Activated naive CD4-positive, alpha-beta T cell treated with anti-CD3 and anti-CD28 coated beads for 36 hours (primary cell): ENCODE measurements at places on chromosomes 2 and 18. TPM values are rescaled to one million over a fixed set of nuclear protein-coding genes. Genes with fewer than 3 reads are reported as not detected.
A peak's percentile ranks its signal among the peaks of the same experiment; 100 is the strongest.

- H3K36me3 ChIP-seq, result no peaks in the 10 kb centered on the region
- H3K27ac ChIP-seq, result no peak overlapping the region
- no peaks in the 10 kb centered on the region for H3K27me3 ChIP-seq
- H3K4me1 ChIP-seq, result no peaks in the 10 kb centered on the region
- no peak for DNase-seq
Measured at GRCh38 chr2:127138281-127138680, 31.3 kb upstream of the BIN1 start.

DNA sequence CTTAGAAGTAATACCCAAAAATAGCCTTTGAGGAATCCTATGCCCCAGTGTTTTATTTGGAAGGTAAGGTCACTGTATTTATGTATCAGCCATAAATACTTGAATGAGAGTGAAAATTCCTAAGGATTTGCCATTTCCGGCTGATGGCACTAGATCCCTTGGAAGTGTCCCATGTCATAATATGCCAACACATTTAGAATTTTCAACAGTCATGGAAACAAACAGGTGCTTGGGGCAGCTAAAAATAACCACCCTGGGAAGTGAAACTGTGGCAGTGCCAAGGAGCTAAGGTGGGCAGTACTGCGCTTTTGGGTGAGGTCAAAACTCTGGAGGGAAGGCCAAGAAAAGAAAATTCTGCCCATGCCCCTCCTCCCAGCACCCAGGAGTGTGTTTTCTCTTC lies 80.2 kb downstream of the TCF7L1 start:
- DNase-seq, result no peak
- H3K4me1 ChIP-seq, result no peaks in the 10 kb centered on the region
- H3K36me3 ChIP-seq, result no peaks in the 10 kb centered on the region
- no peak overlapping the region for H3K4me3 ChIP-seq

DNA sequence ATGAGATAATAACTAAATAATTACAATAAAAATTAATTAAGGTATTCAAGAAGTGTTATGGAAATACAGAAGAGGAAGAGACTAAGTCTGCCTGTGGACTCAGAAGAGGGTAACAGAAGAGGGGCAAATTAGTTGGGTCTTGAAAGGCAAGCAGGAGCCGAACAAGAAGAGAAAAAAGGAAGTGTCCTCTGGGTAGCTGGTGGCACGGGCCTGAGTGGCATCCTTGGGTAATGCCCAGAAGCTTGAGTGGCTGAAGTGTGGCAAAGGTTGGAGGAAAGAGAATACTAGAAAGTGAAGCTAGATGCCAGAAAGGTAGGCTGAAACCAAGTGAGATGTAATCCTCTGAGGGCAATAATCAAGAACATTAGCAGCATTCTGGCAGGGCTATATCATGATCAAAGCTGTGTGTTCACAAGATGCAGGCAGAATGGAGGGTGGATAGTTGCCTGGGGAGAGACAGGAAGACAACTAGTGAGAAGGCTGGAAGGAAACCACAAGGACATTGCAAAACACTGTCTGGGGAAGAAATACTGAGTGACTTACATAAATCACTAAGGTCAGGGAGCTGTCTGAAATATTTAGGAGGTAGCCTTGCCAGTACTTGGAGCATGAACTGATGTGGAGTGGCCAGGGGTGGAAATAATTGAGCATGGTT lies 16.2 kb downstream of the DOCK10 start:
- peak overlapping the region; percentile 37 for H3K27ac ChIP-seq
- H3K4me3 ChIP-seq, result no peak overlapping the region
- no peak for DNase-seq
- H3K27me3 ChIP-seq, result no peaks in the 10 kb centered on the region

Gene ALPP
- total RNA-seq, result not detected

Gene EPB41L3
- 7.2 TPM for total RNA-seq

Gene KCNJ3
- not detected for total RNA-seq
